Fibroblast of skin of back (primary cell): ENCODE measurements at places on chromosomes 4 and X.
A peak's percentile ranks its signal among the peaks of the same experiment; 100 is the strongest.

GRCh38 chrX:41705042-41705441, 16.3 kb downstream of the GPR34 start:
- no peak for DNase-seq

GRCh38 chrX:6169407-6169806, 59.3 kb downstream of the NLGN4X start:
- DNase-seq = no peak

DNA sequence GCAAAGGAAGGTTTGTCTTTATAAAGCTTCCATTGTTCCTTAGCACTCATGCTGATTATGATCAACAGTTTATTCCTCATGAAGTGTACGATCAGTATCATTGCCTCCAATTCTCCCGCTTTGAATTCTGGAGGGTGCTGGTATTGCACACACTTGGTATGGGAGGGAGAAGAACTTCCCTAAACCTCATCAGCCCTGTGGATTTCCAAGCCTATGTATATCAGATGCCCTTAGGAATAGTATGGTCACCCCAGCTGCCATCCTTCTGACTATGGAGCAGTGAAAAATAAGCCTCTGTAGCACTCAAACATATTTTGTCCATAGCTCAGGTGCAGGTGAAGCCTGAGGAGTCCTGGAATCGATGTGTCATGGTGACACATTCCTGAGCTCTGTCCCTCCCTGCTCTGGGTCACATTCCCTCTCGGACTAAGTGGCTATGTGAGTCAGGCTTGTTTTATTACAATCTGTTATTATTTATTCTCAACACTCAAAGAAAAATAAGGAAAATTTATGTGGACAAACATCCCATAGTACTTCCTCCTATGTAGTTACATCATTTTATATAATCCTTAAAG, 2.0 kb upstream of the ZDHHC9 start:
- no peak for DNase-seq

GRCh38 chr4:140076307-140076706, 77.7 kb downstream of the MAML3 start:
- DNase-seq = no peak

- no peak for DNase-seq
These were observed 11.4 kb upstream of the NKRF start for GRCh38 chrX:119617517-119618164.

DNA sequence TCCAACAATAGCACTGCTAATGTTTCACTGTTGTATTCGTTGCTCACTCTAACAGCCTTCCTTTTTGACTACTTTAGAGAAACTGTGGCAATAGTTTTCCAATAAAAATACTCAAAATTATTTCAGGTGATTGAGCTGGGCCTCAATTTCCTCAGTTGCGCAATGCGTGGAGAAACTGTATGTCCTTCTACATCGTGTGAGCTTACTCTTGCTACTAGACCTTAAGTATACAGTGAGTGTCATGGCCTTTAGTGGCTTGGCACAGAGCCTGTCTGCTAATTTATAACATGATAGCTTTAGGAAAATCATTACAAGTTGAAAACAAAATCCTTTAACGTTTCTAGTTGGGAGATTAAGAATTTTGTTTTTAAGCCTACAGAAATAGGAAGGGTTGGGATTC, 114.5 kb downstream of the COL4A6 start:
- no peak for DNase-seq

GRCh38 chr4:40199999-40200874, 3.4 kb downstream of the RHOH start:
- no peak for DNase-seq

DNA sequence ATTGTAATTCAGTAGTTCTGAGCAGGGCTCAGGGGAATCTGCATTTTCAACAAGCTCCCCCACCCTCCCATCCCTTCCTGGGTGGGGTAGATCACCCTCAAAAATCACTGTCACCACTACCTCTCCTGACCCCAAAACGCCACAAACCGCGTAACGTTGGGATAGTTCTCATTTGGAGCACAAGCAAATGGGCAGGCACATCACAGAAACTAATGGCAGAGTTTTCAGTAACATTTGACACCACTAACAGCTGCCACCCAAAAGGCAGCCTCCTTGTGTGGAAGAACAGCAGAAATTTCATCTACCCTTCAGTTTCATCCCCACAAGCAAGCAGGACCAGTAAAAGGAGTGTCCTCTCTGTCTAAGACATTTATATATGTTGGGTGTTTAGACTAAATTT, 132.7 kb downstream of the PALLD start:
- no peak for DNase-seq

- DNase-seq = peak; percentile 46
These were observed 168.8 kb downstream of the RCHY1 start for GRCh38 chr4:75345423-75345822.

DNA sequence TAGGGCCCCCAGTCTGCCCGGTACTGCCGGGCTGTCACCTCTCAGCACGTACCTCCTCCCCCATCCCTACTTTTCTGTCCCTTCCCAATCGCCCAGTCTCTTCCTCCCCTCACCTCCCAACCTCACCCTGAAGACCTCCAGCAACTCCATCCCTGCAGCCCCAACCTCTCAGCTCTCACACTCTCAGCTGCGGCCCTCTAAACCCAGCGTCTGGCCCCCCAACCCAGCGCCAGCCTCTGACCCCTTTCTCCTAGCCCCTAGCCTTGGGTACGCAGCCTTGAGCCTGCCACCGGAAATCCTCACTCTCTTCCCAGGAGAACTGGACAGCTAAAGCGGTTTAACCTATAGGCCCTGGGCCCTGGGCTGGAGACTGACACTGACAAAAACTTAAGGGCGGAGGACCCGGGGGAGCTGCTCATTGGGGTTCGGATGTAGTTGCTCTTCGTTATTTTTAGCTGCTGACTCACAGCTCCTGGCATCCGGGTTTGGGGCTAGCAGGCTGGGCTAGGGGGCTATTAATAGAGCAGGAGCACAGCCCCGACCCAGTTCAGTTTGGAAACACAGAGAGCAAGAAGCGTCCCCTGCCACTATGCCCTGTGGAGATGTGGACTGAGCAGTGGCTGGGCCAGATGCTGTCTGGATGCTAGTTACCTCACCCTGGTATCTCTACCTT, 9.6 kb upstream of the DLG3 start:
- DNase-seq = peak; percentile 77

- DNase-seq = no peak
These were observed 23.0 kb downstream of the SNX25 start for GRCh38 chr4:185232370-185232769.

- no peak for DNase-seq
These were observed 19.4 kb upstream of the SLC25A6 start for GRCh38 chrX:1411326-1411725.

- peak; percentile 80 for DNase-seq
These were observed 28.1 kb downstream of the BEX3 start for GRCh38 chrX:103404231-103405008.

- no peak for DNase-seq
These were observed 432.2 kb downstream of the PDGFC start for GRCh38 chr4:156539376-156539775.

DNA sequence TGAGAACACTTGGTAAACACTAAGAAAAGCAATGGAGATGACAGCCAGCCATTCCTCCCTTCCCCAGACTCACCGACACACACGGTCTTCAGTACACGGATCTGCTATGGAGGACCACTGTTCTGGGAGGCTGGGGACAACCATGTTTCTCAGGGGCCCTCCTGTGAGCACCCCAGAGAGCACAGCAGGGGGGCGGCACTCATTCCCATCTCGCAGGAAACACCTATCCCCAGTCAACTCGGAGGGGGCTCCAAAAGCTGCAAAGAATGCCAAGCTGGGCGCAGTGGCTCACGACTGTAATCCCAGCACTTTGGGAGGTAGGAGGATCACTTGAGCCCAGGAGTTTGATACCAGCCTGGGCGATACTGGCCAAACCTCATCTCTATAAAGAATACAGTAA, 172.1 kb downstream of the AFAP1 start:
- no peak for DNase-seq

DNA sequence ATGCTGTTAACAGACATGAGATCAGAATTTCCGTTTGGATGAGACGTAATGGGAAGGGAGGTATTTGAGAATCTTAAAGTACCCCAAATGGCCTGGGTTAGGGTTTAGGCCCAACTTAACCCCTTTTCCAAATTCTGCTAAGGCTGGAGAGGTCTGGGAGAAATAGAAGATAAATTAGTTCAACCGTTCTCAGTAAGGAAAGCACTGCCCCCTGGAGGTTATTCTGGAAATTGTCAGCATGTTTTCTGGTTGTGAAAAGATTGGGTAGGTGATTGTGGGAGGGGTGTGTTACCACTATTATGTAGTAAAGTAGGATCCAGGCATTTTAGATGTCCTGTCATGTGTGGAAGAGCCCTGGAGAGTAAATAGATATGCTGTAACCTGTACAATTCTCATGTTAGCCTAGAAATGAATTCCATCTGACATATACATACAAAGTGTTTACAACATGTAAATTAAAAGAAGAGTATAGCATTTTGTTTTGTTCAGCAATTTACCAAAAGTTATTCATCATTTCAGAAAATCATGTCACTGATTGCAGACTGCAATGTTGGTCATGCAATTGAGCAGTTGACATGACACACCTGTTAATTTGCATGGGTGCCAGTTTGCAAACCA, 26.8 kb upstream of the GRXCR1 start:
- peak; percentile 53 for DNase-seq

GRCh38 chrX:136480383-136480782, 7.4 kb upstream of the BRS3 start:
- DNase-seq = no peak

- no peak for DNase-seq
These were observed 102.7 kb downstream of the VCX3A start for GRCh38 chrX:6432226-6432625.

DNA sequence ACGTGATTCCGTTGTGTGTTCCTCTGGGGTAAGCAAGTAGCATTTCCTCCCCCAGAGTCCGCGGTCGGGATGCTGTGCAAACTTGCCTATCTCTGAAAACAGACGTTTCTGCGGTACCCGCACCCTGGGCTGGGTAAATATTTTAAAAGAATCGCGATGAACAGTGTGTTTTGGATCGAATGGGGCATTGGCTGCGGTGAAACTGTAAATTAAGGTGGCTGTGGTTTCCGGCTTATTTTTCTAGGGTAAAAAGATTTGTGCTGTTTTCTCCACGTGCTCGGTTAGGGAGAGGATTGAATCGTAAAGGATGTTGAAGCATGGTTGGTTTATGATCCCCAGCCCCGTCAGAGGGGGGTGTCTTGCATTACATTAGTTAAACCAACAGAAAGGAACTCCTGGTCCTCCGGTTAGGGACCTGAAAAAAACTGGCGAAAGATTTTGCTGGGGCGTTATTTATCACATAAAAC, 1.2 kb downstream of the HHIP start:
- DNase-seq = peak; percentile 69

GRCh38 chr4:122766950-122767349, 34.4 kb downstream of the BBS12 start:
- DNase-seq = no peak

GRCh38 chr4:54224996-54225597, 4.0 kb upstream of the PDGFRA start:
- DNase-seq = no peak

GRCh38 chrX:149371986-149372385, 133.1 kb downstream of the IDS start:
- peak; percentile 56 for DNase-seq

DNA sequence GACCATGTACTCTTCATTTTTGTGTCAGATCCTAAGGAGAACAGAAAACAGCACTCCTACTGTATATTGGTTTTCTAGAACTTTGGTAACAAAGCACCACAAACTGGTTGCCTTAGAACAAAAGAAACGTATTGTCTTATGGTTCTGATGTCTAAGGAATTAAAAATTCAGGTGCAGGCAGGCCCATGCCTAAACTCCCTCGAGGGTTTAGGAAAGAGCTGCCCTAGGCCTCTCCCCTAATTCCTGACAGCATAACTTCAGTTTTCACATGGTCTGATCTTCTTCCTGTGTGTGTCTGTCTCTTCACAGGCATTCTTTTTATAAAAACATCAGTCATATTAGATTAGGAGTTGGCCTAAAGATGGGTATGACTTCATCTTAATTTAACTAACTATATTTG, 1093.6 kb downstream of the TECRL start:
- peak; percentile 26 for DNase-seq

DNA sequence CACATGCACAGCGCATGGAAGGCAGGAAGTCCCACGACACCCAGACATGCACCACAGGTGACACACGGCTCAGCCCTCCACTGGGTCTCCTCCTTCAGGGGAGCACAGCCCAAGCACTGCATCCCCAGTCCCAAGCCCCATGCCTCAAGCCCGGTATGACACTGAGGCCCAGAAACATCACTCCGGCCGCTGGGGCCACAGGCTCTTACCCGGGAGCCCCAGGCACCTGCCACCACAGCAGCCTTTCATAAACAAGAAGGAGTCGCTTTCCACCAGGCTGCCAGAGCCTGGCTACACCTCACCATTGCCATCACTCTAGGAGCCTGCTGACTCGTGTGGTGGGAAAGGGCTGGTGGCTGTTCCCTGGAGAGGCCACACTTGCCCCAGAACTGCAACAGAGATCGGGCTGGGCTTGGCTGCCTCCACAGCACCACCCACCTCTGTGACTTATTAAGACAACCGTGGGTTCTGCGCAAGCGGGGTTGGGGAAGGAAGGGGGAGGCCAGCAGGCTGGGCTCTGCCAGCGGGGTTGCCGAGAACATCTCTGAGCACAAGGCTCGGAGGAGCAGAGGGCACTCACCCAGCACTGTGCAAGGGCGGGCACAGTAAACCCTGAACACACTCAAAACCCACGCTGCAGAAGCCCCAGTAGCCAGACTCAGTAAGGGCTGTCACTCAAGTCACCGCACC, 4.5 kb downstream of the HAUS7 start:
- no peak for DNase-seq

DNA sequence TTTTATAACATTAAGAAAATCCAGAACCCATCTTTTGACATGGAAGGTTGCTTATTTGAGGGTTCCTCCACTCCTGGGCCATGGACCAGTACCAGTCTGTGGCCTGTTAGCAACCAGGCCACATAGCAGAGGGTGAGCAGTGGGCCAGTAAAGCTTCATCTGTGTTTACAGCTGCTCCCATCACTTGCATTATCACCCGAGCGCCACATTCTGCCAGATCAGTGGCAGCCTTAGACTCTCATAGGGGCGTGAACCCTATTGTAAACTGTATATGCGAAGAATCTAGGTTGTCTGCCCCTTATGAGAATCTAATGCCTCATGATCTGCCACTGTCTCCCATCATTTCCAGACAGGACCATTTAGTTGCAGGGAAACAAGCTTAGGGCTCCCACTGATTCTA, 58.6 kb downstream of the NDST4 start:
- DNase-seq = no peak

DNA sequence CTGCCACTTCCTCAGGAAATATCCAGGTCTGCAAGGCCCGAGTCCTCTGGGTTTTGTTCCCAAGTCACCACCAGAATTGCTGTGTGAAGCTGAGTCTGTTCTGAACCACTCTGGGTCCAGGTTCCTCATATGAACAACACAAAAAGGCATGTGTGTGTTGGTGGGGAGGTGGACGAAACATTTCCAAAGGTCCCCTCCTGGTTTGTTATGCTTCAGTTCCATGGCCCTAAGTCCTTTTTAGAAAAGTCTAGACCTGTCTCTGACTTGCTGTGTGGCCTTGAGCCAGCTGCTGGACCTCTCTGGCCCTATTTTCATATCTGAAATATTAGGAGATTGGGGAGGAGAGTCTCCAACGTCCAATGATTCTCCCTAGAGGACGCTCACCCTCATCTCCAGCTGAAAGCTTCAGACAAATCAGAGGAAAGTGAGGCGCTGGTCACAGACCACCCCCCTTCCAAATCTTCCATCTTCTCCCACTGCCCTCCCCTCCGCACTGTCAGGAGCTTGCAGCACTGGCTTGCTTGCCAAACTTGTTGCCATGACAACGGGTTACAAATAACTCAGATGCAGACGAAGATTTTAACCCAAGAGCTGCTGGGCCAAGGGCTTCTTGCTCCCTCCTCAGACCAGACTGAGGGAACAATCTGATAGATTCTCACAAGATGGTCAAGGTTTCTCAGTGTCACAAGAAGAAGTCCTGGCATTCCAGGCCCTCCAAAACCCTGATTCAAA, 64.5 kb downstream of the SMC1A start:
- DNase-seq = peak; percentile 3
